ACHN (cell line): ENCODE measurements at places on chromosomes 12 and 14.

- DNase-seq = no peak
Measured at GRCh38 chr12:117359029-117359845, 2.2 kb downstream of the NOS1 start.

DNA sequence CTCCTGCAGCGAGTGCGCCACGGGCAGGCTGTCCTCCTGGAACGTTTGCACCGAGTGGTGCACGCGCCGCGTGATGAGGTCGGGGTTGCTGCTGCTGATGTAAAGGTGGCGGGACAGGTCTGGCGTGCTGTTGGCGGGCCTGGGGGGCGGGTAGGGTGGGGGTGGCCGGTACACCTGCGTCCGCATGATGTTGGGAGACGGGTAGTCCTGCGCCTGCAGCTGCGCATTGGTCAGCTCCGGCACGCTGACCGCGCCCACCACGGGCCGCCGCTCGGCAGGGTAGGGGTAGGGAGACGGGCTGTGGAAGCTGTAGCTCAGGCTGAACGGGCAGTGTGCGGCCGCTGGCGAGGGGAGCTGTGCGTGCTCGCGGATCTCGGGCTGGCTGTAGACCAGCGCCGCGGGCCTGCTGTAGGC is 75.2 kb downstream of the PTPN21 start:
- no peak for DNase-seq

- DNase-seq = no peak
Measured at GRCh38 chr12:124401704-124402221, 106.9 kb downstream of the RFLNA start.

DNA sequence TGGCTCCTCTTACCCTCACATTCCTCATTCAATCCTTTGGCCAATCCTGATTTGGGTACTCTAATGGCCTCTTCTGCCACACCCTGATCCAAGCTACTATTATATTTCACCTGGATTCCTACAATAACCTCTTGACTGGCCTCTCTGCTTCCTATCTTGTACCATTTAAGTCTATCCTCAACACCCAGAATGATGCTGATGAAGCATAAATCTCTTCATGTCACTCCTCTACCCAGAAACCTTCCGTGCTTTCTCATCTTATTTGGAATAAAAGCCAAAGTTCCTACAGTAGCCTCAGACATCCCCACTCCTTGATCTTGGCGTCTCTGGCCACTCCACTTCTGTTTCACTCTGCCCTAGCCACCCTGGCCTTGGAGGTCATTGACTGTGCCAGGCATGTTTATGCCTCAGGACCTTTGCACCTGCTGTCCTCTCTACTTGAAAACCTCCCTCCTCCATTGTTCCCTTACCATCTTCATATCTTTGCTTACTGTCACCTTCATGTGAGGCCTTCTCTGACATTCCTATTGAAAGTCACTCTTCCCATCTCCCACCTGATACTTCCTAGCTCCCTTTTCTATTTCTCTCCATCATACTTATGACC is 46.4 kb upstream of the NRXN3 start:
- DNase-seq = no peak

GRCh38 chr12:116123451-116124258 is 153.8 kb downstream of the MED13L start:
- no peak for DNase-seq

GRCh38 chr14:44657696-44658388 is 150.8 kb upstream of the FSCB start:
- peak; percentile 50 for DNase-seq

- no peak for DNase-seq
Measured at GRCh38 chr12:88925454-88925853, 345.2 kb upstream of the KITLG start.

DNA sequence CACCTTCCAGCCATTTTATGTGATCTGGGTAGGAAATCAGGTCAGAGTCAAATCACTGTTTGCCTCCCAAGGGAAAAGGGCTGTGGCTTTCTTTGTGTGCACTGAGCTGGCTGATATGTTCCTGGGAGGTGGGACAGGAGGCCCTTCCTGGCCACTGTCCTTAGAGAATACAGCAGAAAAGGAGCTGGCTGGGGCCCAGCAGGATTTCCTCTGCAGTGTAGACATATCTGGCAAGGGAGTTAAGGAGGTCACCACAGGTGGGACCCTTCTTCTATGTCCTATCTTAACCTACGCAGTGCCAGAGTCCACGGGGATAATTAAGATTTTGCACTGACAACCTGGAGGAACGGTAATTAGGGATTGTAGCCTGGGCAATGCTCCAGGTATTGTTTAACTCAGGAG is 145.3 kb downstream of the NTF3 start:
- DNase-seq = no peak

DNA sequence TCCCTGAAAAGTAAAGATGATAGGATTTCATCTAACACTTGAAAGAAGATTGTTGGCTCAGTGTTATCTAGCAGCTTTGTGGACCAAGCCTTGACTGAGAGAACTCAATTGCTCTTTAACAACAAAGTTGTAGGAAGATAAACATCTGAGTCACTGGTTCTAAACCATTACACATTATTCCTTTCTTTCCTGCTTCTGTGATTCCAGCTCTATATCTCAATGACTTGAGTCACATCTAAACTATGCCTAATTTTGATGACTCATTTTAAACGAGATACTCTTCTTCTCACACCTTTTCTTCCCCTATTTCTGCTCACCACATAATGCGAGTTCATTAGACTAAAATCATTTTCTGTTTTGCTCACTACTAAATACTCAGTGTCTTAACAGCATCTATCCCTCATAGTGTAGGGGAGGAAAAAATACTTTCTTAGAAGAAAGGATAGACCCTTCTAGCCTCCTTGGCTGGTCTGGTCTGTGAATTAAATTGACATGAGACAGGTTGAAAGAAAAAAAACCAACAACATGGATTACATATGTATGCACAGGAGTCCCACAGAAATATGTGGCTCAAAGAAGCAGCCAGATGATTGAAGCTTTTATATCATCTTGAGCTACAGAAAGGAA is 201.4 kb downstream of the C12orf50 start:
- peak; percentile 91 for DNase-seq

DNA sequence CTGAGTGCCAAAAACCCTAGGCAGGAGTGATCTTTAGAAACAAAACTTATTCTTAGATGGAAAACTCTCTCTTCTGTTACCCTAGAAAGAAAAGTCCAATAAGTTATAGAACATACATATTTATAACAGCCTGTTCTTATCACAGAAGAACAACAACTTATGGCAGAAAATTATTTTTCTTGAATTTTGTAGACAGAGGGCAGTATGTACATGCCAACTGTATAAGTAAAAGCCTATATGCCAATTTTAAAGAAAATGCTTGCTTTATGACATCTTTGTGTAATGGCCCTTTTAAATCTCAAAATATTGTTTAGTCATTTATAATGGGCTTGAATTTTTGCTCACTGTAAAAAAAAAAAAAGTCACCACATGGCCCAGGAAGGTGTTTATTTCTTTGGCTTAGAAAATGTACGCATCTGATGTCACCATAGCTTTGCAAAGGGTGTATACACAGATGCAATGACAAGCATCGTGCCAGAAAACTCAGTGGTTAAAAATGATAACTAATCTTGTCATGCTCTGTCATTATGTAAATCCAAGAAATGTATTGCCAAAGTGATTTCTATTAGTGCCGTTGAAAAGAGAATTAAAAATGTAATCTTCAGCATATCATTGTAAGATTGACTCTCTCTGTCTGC is 38.3 kb upstream of the GRIP1 start:
- DNase-seq = no peak

DNA sequence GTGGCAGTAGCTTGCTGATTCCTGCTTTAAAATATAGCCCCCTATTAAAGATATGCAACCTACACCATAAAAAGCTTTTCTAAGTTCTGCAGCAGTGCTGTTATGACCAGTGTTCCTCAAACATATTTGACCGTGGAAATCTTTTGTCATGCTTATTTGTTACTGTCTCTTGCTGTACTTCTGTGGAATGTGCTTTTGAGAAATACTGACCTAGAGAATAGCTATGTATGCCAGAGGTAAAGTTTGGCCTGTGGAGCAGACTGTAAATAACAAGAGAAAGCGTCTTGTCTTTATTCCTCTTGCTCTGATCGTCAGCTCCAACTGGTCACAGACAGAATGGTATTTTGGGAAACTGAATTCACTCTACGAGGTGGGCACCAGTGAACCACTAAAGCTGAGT is 239.0 kb downstream of the FBXL14 start:
- no peak for DNase-seq

- DNase-seq = no peak
Measured at GRCh38 chr14:53306911-53307310, 153.8 kb upstream of the DDHD1 start.

- no peak for DNase-seq
Measured at GRCh38 chr14:94330857-94331256, 7.7 kb upstream of the SERPINA6 start.

DNA sequence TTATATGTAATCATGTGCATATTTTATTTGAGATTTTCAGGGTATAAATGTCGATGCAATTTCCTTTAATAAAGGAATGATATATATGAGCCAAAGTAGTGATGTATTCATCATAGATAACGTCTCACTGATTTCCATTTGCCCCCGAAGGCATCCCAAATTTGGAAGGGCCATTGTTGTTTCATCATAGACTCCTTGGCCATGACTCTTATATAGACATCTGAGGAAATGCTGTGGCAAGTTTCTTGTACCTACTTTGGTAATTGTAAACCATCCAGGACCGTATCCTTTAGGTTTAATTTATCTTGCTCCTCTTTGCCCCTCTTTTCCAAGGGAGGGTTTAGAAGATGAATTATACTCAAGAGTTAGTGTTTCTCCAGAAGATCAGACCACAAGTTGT is 84.7 kb downstream of the SAMD4A start:
- DNase-seq = peak; percentile 29

DNA sequence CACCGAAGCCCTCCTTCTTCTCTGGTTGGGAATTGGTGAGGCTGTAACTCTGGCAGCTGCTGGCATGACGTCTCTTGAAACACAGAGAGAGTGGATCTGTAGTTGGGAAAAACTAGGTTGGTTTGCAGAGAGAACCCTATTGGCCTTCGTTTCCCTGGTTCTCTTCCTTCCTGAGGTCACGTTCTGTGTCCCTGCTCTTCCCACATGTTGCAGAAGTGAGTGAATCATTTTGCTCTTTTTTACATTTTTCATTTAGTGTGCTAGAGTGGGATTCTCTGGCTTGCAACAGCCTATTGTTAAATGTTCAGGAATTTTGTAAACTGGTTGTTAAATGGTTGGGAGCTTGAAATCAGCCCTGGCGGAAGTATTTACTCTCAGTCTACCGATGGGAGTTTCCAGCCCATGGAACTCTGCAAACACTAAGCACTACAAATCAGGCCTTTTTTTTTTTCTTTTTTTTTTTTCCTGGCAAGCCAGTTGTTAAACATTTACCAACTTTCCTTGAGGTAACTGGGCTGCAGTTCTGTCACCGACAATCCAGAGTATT is 26.8 kb upstream of the CKAP4 start:
- no peak for DNase-seq

GRCh38 chr12:32360956-32361355 is 38.4 kb upstream of the FGD4 start:
- no peak for DNase-seq
